Activated naive CD4-positive, alpha-beta T cell treated with anti-CD3 and anti-CD28 coated beads, Interleukin-2, amount 10 ng/mL, durations not matched to agents 7 days and 5 days (primary cell): ENCODE measurements at places on chromosomes 3 and 15.
A peak's percentile ranks its signal among the peaks of the same experiment; 100 is the strongest.

GRCh38 chr3:149366031-149366430 is 11.4 kb downstream of the TM4SF1 start:
- no peaks in the 10 kb centered on the region for H3K27me3 ChIP-seq
- H3K4me3 ChIP-seq, result no peak overlapping the region
- H3K27ac ChIP-seq, result no peak overlapping the region

DNA sequence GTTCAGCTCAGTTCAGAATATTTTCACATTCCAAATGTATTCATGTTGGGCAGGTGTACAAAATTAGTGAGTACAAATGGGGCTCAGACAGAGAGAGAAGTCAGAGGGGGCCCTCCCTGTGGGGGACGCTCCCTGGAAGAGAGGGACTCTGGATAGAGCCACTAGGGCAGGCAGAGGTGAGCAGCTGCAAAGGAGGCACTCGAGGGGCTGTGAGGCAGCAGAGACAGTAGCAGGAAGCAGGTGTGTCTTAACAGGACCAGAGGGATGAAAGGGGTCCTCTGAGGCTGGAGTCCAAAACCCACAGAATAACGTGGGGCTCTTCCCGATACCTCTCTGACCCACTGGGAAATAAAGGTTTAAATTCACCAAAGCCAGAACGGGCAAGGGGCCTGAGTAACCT is 127.1 kb downstream of the MEGF11 start:
- H3K36me3 ChIP-seq, result no peaks in the 10 kb centered on the region
- H3K4me3 ChIP-seq, result no peak overlapping the region
- H3K27ac ChIP-seq, result no peak overlapping the region

GRCh38 chr15:99117563-99118257 is 12.8 kb downstream of the SYNM start:
- DNase-seq, result no peak
- H3K27me3 ChIP-seq, result peaks cover 7% of the 10 kb centered on the region
- no peak overlapping the region for H3K4me3 ChIP-seq
- no peak overlapping the region for H3K27ac ChIP-seq
- H3K36me3 ChIP-seq, result no peaks in the 10 kb centered on the region

- peak overlapping the region; percentile 92 for H3K4me3 ChIP-seq
- H3K27me3 ChIP-seq, result peaks cover 14% of the 10 kb centered on the region
- peak overlapping the region; percentile 94 for H3K27ac ChIP-seq
Observed at GRCh38 chr3:37993820-37994638, 3.4 kb downstream of the VILL start.

- no peak for DNase-seq
- no peak overlapping the region for H3K27ac ChIP-seq
- no peaks in the 10 kb centered on the region for H3K36me3 ChIP-seq
- peaks cover 21% of the 10 kb centered on the region for H3K4me1 ChIP-seq
Observed at GRCh38 chr3:112640276-112640929, 540 bp downstream of the CCDC80 start.

DNA sequence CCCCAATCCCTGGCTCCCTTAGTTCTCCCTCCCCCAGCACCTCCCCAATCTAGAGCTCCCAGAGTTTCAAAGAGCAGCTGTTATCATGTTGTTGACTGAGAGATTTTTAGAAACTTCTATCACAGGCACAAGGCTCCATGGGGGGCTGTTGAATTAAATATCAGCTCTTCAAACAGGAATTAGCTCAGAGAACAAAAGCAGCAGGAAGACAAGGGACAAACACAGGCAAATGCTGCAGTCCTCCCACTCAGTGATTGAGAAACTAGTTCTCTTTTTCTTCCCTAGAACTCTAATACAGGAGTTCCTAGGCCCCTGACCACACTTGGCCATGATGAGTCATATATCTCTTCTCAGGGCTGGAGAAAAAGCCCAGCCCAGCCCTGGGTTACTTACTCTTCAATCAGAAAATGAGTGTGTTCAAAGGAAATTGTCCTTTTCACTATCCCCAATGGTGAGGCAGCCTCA is 262.1 kb downstream of the IGSF11 start:
- H3K27me3 ChIP-seq, result peaks cover 3% of the 10 kb centered on the region
- no peak overlapping the region for H3K4me3 ChIP-seq
- no peak overlapping the region for H3K27ac ChIP-seq
- DNase-seq, result no peak
- H3K4me1 ChIP-seq, result no peaks in the 10 kb centered on the region

GRCh38 chr3:124976383-124976782 is 41.8 kb upstream of the MUC13 start:
- H3K4me3 ChIP-seq, result no peak overlapping the region
- no peak overlapping the region for H3K27ac ChIP-seq
- peaks cover 52% of the 10 kb centered on the region for H3K36me3 ChIP-seq
- H3K4me1 ChIP-seq, result peaks cover 12% of the 10 kb centered on the region

- DNase-seq, result no peak
- no peak overlapping the region for H3K27ac ChIP-seq
- no peak overlapping the region for H3K4me3 ChIP-seq
- no peaks in the 10 kb centered on the region for H3K36me3 ChIP-seq
- no peaks in the 10 kb centered on the region for H3K4me1 ChIP-seq
Observed at GRCh38 chr3:19213603-19214220, 65.4 kb downstream of the KCNH8 start.

- no peak for DNase-seq
- H3K4me1 ChIP-seq, result peaks cover 24% of the 10 kb centered on the region
Observed at GRCh38 chr3:44060164-44060563, 181.5 kb upstream of the TOPAZ1 start.

DNA sequence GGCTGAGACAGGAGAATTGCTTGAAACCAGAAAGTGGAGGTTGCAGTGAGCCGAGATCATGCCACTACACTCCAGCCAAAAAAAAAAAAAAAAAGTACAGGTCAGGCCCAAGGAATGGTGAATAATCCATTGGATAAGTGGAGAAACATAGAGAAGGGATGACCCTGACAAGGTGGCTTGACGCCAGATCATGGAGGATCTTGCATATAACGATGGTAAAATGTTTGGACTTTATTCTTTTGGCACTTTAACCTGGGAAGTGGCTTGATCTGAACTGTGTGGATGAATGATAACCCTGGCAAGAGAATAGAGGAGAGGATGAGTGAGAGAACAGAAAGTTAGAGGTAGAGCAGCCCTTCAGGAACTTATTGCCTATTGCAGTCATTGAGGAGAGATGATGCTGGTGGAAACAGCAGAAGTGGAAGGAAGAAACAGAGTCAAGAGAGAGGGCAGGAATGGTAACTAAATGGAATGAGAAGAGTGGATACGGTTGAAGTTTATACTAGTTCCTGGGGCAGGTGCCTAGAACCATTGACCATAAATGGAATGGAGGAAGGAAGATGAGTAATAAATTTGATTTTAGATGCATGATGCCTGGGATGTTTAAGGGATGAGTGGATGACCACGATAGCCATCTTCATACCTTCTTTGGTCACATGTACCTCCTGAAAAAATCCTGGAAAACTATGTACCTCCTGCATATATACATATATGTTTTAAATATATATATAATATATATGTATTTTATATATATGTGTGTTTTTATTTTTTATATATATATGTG is 57.8 kb downstream of the BLM start:
- no peak overlapping the region for H3K27ac ChIP-seq
- peaks cover 13% of the 10 kb centered on the region for H3K4me1 ChIP-seq
- DNase-seq, result no peak
- H3K27me3 ChIP-seq, result no peaks in the 10 kb centered on the region

DNA sequence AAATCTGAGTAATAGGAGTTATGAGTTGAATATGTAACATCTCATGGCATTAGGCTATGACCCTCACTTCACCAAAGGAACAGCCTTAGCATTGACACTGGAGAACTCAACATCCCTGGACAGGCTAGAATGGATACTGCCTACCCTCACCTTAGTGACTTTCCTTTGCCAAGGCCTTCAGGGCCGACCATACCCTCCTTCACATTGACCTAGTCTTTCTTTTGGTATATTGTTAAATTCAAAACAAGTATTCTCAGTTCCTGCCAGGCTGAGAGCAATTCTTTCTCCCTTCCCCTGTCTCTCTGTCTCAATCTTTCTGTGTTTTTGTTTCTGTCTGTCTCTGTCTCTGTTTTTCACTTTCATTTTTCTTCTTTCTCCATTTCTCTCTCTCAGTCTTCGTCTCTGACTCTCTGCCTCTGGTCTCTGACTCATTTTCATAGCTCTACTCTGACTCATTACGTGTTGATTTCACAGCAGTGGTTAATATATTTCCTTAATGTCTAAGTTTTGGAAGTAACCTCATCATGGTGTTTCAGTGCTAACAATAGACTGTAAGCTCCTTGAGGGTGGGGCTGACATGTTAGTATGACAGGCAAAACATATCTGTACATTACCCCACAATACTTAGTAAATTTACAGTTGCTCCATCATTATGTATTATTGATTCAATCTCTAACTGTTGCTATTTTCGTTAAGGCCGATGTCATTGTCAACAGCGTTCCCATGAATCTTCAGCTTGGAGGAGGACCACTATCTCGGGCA is 32.5 kb downstream of the PARP15 start:
- H3K4me1 ChIP-seq, result peaks cover 24% of the 10 kb centered on the region
- peaks cover 67% of the 10 kb centered on the region for H3K36me3 ChIP-seq
- H3K4me3 ChIP-seq, result peak overlapping the region; percentile 14
- peak overlapping the region; percentile 88 for H3K27ac ChIP-seq

DNA sequence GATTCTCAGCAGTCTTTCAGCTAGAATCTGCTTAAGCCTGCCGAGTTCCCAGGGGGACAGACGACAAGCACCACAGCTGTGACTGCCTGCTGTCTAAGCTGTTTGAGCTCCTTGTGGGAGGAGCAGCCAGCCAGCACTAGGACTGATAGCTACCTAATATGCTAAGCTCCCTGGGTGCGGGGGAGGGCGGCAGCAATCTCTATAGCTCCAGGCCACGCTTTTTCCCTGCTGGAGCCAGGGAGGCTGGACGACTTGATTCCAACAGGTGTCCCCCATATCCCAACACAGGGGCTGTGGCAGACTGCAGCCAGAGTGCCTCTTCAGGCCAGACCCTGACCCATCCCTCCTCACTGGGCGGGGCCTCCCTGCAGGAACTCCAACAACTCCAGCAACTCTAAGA is 134.1 kb upstream of the ARPP21 start:
- H3K27ac ChIP-seq, result no peak overlapping the region
- no peaks in the 10 kb centered on the region for H3K4me1 ChIP-seq
- H3K27me3 ChIP-seq, result no peaks in the 10 kb centered on the region
- no peak overlapping the region for H3K4me3 ChIP-seq
- H3K36me3 ChIP-seq, result no peaks in the 10 kb centered on the region
- DNase-seq, result no peak

DNA sequence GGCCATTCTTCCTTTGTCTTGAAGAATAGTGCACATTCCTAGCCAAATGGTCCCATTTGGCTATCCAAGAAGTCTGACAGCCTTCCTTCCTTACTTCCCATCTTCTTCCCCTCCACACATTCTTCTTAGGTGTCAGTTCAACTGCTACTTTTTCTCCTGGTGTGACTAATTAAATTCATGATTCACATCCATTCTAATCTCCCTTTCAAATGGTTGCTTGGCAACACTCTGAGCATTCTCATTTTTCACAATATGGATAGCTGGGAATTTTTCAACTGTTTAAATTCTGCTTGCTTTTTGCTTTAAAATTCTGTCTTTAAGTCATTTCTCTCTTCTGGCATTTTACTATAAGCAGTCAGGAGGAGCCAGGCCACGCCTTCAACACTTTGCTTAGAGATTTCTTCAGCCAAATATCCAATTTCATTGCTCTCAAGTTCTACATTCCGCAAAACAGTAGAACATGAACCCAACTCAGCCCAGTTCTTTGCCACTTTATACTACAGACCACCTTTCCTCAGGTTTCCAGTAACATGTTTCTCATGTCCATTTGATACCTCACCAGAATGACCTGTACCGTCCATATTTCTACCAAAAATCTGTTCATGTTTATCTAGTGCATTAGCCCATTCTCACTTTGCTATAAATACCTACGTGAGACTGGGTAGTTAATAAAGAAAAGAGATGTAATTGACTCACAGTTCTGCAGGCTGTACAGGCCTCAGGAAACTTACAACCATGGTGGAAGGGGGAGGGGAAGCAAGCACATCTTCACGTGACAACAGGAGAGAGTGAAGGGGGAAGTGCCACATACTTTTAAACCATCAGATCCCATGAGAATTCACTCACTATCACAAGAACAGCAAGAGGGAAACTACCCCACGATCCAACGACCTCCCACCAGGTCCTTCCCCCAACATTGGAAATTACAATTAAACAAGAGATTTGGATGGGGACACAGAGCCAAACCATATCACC is 31.9 kb upstream of the MCF2L2 start:
- no peak for DNase-seq
- no peaks in the 10 kb centered on the region for H3K27me3 ChIP-seq
- no peak overlapping the region for H3K27ac ChIP-seq
- H3K36me3 ChIP-seq, result no peaks in the 10 kb centered on the region
- no peak overlapping the region for H3K4me3 ChIP-seq
- H3K4me1 ChIP-seq, result no peaks in the 10 kb centered on the region
